ENCODE measurements at places on chromosomes 7 and 10. TPM values are rescaled to one million over a fixed set of nuclear protein-coding genes. Genes with fewer than 3 reads are reported as not detected.

DNA sequence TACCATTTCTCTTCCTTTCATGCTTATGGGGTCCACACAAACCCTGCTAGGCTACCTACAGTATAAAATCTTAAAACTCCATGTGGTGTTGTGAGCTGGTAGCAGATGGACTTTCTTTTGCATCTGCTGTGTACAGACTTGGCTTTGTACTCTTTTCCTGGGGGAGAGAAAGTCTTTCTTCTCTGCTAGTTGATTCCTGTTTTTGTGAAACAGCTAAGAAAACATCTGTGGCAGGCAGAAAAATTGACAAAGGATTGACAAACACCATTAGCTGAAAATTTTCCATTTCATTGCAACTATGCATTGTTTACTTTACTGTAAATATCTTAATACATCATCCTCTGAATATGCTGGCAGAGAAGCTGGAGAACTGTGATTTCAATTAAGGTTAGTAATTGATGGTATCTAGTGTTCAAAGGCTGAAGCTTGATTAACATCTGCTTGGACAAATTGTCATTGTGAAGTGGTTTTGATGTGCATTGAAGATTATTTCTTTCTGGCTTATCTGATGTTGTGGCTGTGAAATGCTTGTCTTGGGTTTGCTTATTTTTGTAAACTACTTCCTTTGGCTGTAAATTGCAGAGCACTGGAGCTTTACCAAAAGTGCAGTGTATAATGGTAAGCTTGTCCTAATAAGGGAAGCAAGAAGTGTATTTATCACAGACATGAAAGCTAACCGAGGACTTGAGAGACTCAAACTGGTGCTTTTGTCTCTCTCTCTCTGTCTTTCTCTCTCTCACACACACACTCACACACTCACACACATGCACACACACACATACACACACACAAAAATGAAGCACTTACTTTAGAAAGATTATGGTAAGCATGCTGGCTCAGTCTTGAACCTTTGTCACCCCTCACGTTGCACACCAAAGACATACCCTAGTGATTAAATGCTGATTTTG lies at the start of gene FOXP2:
Gene FOXP2, plus strand, starts transcription at position 660 of the 908 bp plus-strand sequence. CDS start 11,697 bp downstream, outside the sequence.
- no peak for DNase-seq

IL6 gene
- 0.87 TPM for total RNA-seq

BLNK gene
- total RNA-seq: not detected

GRCh38 chr7:78212476-78213060 lies 414.0 kb downstream of the PHTF2 start:
- no peak for DNase-seq

EMX2 gene
- total RNA-seq: not detected

KCNH2 gene
- total RNA-seq: not detected

GRCh38 chr7:4931943-4932342 lies 27.0 kb downstream of the MMD2 start:
- DNase-seq: no peak

DNA sequence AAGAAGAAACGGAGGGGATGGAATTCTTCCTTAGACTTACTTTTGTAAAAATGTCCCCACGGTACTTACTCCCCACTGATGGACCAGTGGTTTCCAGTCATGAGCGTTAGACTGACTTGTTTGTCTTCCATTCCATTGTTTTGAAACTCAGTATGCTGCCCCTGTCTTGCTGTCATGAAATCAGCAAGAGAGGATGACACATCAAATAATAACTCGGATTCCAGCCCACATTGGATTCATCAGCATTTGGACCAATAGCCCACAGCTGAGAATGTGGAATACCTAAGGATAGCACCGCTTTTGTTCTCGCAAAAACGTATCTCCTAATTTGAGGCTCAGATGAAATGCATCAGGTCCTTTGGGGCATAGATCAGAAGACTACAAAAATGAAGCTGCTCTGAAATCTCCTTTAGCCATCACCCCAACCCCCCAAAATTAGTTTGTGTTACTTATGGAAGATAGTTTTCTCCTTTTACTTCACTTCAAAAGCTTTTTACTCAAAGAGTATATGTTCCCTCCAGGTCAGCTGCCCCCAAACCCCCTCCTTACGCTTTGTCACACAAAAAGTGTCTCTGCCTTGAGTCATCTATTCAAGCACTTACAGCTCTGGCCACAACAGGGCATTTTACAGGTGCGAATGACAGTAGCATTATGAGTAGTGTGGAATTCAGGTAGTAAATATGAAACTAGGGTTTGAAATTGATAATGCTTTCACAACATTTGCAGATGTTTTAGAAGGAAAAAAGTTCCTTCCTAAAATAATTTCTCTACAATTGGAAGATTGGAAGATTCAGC lies 158.7 kb upstream of the LANCL2 start:
- no peak for DNase-seq

All from lung microvascular endothelial cell (primary cell).